Activated CD4-positive, alpha-beta T cell treated with anti-CD3 and anti-CD28 coated beads, Interleukin-2, amount 50 U/mL, for 4 hours (primary cell): ENCODE measurements at places on chromosomes 6 and 20.

- DNase-seq: no peak
Observed at GRCh38 chr20:31630187-31630790, 7.4 kb upstream of the COX4I2 start.

DNA sequence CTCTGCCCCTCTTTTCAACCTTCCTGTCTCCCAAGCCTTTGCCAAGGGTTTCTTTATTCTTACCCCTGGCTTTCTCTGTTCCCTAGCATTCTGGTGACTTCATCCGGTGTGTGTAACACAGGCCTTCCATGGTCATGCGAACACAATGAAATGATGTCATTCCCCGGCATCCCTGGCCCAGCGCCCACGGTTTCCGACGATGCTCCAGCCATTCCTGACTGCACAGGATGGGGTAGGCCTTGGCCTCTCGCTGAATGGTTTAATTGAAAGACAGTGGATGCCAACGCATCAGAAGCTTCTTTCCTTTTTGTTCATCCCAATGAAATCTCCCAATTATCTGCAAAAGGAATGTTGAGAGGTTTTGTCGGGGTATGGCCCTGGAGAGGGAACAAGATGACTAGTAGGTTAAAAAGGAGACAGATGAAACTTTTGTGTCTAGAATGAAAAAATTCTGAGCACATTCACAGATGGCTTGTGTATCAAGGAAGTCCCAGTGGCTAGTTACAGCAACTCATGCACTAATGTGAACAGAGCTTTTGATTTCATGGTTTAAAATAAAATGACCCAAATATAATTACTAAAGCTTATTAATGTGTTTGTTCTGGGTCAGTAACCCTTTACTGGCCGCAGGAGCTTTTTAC lies 655.0 kb downstream of the QKI start:
- no peak for DNase-seq

DNA sequence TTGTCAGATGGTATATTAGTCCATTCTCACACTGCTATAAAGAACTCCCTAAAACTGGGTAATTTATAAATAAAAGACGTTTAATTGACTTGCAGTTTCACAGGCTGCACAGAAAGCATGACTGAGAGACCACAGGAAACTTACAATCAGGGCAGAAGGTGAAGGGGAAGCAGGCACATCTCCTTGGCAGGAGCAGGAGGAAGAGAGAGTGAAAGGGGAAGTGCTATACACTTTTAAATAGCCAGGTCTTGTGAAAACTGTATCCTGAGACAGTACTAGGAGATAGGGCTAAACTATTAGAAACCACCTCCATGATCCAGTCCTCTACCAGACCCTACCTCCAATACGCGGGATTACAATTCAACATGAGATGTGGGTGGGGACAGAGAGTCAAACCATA lies 193.9 kb upstream of the KCNG1 start:
- DNase-seq: no peak

DNA sequence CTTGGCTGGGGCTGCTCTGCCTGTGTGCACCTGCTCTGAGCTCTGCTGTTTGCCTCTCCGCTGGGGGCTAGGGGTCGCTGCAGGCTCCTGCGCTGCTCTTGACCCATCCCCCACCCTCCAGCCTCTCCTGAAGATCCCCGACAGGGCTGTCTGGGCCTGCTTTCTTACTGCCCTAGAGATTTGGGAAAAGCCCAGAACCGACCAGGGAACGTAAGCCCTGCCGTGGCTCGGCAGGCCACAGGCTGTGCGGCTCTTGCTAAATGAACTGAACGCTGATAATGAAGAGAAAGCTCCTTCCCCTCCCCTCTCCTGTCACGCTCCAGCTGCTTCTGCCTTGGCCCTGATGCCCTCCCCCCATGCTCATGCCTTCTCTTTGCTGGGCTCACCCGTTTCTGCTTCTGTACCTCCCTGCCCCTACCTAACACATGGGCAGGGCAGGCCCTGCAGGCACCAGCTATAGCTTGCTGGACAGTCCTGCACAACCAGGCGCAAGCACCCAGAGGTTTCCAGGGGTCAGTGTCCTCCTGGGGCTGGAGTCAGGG lies 32.0 kb upstream of the PCMTD2 start:
- DNase-seq: no peak

DNA sequence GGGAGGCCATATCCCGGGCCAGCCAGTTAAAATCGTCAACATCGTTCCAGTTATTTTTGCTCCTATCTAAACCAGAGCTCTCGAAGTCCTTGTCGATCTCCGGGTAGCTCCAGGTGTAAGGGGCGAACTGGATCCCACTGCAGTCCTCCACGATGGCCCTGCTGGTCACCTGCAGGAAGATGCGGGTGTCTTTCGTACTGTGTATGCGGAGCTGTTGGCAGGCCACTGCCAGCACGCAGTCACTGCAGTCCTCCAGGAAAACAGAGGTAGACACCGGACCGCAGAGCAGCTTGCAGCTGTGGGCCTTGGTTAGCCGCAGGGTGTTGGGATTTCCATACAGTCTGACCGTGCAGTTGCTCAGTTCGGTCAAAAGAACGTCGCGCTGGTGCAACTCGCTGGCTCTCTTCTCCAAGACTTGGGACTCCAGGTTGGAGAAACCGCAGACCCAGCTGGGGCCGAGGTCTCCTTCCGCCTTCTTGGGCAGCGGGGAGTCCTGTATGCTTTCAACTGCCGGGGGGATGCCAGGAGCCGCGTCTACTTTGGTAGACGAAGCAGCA lies 742 bp downstream of the TBCC start:
- no peak for DNase-seq

- no peak for DNase-seq
Observed at GRCh38 chr6:2914318-2914660, 11.2 kb upstream of the SERPINB9 start.

DNA sequence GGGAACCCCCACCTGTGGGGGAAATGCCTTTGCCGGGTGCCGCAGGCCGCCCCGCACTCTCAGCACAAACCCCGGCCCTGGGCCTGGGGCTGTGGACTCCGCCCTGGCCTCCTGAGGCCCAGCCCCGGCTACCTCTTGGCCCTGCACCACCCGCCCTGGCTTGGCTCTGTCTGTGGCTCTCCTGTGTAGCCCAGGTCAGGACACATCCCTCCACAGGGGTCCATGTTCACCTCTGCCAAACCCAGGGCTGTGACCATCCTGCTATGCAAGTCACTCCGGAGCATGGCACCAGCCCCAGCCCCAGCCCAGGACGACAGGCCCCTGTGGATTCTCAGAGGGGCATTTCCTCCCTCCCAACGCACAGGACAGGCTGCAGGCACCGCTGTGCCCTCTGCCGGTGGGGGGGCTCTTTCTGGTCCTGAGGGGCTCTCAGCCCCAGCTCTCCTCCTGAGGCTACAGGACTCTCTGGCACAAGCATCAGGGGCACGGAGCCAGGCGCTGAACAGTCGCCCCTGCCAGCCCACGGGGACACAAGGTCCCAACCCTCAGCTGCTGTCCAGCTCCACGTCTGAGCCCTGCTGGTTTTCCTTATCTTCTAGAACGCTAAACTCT lies 45.7 kb downstream of the TAF4 start:
- no peak for DNase-seq

GRCh38 chr6:42038163-42038562 lies 12.2 kb upstream of the TAF8 start:
- no peak for DNase-seq

DNA sequence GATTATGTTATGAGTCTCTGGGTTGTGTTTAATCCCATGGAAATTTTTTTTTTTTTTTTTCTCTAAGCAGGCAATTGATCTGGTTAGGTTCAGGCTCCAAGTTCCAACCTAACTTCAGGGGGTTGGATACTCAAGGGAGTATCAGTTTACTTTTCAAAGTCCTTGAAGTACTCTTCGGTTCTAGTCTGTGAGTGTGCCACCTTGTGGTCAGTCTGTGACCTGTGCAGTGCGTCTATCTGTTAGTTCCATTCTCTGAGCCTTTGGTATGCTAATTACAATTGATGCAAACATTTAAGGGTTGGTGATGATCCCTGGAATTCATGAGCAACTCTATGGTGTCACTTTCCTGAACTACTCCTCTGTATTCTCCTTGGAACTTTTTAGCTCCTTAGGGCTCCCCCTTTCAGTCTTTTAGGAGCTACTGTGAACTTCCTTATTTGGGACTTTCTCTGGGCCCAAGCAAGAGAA lies 342.0 kb downstream of the SOX4 start:
- DNase-seq: no peak
